NCI-H345 (cell line): ENCODE measurements at places on chromosomes 16 and 17.

DNA sequence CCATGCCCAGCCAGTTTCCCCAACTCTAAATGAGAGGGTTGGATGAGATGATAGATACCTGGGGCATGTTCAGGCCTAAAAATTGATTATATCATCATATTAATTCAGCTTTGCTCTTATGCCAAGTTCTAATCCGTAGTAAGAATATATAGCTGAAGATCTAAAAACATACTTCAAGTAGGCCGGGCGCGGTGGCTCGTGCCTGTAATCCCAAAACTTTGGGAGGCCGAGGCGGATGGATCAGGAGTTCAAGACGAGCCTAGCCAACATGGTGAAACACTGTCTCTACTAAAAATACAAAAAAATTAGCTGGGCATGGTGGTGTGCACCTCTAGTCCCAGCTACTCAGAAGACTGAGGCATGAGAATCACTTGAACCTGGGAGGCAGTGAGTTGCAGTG is 12.0 kb downstream of the PLA2G10 start:
- DNase-seq = no peak

DNA sequence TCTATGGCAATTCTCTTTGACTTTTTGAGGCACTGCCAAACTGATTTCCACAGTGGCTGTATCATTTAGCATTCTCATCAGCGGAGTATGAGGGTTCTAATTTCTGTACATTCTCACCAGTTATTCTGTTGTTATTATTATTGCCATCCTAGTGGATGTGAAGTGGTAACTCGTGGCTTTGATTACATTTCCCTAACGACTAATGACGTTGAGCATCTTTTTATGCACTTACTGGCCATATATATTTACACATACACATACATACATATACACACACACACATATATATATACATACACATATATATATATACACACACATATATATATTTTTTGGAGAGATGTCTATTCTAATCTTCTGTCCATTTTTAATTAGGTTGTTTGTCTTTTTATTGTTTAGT is 3.7 kb upstream of the MLYCD start:
- DNase-seq = no peak

DNA sequence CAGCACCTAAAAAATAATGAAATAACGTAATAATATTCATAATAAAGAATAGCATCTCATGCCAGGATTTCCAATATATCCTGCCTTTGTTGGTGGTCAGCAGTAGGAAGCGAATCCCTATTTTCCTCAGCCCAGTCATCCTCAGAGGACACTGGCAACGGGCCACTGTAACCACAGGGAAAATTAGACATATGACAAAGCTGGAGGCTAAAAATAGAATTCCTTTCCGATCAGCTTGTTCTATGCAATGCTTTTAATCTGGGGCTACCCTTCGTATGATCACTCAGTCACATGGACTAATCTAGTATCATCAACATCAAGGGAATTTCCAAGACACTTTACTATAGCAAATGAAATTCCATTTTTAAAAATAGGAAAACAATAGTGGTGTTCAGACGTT is 246.9 kb upstream of the KCNJ16 start:
- no peak for DNase-seq

DNA sequence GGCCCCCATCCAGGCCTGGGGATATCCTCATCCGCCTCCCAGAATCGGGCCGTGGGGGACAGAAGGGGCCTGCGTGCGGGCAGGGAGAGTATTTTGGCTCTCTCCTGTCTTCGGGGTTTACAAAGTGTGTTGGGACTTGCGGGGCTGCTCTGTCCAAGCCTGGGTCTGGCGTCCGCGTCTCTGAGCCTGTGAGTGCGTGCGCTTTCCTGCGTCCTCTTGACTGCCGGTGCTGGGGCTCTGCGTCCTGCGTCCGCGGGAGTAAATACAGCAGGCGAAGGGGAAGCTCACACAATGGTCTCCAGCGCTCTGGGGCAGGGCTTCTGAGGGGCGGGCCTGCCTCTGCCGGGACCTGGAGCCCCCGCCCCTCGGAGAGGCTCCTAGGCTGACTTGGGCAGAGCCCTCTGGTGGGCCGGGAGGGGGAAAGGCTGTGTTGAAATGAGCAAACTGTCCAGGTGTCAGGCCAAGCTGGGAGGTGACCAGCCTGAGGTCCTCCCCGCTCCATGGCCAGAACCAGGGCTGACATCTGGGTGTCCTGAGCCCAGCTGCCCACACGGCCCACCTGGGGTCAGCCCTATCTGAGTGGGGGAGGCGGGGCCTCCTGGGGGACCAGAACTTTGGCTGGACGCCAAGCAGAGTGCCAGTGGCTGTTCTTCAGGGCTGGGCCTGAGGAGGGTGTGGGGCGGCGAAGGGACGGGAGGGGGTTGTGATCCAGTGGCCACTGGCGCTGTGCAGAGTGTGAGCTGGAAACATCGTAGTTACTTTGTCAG is 233.6 kb downstream of the SEC14L1 start:
- DNase-seq = no peak

DNA sequence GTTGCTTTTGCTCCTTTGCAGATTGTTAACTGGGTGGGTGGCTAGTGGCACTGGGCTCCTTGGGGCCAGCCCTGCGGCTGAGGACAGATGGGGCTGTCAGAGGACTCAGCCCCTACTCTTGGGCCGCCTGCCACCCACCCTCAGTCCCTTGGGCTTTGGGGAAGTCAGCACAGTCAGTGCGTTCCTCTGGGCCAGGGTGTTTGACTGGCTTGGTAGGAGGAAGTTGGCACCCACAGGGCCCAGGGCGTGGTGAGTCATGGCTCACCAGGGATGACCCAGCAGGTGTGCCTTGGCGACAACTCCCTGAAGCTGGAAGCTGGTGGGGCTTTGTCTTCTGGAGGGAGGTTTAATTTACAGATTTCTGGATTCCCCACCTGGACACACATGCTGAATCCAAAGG is 32.4 kb downstream of the HAPSTR1 start:
- DNase-seq = no peak

DNA sequence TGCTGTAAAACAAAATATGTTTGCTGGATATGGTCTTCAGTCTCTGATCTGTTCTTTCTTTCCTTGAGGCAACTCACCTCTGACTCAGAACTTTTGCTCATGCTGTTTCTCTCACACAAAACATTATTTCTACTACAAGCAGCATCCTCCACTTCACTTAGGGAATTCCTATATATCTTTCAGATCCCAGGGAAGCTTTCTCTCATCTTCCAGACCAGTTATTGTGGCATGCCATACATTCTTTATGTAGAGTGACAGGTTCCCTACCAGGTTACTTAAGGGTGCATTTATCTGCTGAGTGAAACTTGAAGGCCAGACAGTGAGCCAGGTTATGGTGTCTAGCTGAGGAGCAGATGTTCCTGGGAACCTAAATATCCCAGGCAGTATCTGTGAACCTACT is 1226.0 kb downstream of the CDH8 start:
- no peak for DNase-seq

DNA sequence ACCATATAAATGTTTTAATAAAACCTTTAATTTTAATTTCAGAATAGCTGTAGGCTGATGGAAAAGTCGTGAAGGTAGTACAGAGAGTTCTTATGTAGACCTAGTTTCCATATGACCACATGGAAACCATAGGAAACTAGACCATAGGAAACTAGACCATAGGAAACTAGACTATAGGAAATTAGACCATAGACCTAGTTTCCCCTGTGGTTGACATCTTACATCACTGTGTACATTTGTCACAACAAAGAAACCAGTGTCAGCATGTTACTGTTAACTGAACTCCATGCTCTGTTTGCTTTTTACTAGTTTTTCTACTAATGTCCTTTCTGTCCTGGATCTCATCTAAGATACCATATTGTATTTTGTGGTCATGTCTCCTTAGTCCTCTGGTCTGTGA is 14.6 kb downstream of the NUDT7 start:
- DNase-seq = no peak

DNA sequence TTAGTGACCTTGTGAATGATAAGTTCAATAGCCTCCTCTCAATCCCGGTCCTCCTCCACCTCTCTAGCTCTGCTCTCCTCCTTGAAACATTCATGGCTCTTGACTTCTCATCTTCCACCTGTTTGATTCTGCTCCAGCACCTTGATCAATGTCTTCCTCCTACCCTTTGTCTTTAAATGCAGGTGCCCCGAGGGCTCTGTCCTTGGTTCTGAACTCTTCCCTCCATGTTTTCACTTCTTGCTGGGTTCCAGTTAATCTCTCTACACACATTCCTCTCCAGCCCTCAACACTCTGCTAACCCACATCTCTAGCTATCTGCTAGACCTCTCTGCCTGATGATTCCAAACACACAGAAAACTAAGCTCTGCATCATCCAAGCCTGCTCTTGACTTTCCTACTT is 13.4 kb downstream of the CD300E start:
- DNase-seq = no peak

DNA sequence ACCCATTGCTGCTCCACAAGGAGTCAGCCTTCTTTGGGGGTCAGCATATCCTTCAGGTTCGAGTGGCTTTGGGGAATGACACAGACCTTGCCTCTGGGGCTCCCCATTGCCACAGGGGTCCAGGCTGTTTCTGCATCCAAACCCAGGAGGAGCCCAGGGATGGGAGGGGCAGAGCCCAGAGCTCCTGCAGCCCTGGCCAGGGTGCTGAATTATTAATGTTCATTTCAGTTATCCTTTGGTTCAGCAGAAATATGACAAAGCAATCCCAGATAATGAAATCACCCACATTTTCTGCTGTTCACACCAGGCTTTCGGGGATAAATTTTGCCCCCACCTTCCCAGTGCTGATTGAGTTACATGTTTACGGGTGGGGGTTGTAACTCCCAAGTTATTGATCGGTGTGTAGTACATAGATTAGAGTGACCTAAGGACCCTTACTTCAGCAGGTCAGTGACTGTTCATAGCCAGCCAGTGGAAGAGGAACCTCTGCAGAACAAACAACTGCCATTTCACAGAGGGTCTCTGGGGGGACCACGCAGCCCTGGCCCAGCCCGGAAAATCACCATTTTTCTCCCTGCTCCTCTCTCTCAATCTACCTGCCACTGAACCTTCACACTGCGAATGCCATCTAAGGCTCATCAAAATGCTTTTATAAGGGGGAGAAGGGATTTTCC is 240.3 kb upstream of the N4BP1 start:
- no peak for DNase-seq

DNA sequence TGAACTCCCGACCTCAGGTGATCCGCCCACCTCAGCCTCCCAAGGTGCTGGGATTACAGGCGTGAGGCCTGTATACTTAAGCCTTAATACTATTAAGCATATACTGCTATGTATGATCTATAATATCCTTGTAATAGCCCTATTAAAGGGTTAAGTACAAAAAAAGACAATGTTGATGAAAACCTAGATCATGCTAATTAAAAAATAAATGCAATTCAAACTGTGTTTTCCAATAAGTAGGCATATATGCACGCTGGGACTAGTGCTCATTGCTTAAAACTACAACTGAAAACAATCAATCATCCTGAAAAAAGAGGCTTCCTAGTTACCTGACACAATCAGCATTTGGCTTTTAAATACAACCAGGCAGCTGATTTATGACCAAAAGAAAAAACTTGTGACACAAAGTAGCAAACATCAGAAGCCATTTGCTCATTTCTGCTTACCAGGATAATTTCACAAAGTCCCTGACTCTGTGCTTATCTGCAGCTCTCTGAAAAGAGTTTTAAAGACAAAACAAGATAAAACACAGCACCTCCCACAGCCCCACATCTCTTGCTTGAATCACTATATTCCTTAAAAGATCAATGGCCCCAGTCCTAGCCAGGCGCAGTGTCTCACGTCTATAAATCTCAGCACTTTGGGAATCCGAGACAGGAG is 11.1 kb downstream of the ZNF385C start:
- DNase-seq = no peak

- DNase-seq = no peak
These were observed 765.6 kb downstream of the CDH11 start for GRCh38 chr16:64356267-64356666.

DNA sequence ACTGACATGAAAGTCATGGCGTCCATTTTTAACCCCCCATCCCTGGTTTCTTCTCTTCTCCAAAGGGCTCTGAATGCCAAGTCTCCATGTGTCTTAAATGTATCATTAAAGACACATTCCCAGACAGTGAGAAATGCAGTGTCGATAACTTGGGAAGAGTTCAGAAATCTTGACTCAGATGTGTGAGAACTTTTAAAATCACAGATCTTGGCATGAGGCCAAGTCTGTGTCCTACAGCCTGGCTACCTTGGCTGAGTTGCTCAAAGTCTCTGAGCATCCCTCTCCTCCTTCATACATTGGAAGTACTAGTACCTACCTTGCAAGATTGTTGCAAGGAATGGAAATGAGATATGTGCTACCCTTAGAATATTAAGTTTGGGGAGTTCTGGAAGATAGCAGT is 1046.5 kb upstream of the RBFOX1 start:
- DNase-seq = no peak

DNA sequence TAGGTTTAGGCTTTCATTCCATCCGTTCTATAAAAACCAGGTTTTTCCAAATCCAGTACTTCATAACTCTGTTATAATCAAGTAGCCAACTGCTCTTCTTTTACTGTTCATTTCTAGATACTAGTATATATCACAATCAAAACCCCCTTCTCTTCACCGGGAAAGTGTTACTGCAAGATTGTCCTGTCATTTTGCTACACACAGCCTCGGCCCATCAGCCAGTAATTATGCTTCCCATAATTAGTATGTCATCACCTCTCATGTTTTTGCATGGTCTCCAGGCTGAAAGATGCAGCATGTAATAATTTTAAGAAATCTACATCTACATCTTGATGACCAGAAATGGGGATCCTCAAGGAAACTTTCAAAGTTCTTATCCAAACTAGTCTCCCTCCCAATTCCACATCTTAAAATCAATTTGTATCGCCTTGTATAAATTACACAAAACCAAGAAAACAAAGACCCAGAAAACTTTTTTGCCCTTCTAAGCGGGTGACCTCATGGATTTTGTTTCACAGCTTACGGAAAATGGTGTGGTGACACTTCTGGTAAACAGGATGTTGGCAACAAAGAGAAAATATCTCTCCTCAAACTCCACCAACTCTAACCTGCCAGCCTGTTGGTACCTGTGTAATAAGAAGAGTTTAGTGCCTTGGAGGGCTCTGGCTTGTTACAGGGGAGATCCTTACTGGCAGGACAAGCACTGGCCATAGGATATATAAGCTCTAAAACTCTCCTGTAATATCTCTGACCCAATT is 9.3 kb downstream of the TACO1 start:
- DNase-seq = no peak

GRCh38 chr17:51699303-51699702 is 439.0 kb downstream of the UTP18 start:
- DNase-seq = no peak

- no peak for DNase-seq
These were observed 79.8 kb upstream of the GPR139 start for GRCh38 chr16:20153444-20153843.

DNA sequence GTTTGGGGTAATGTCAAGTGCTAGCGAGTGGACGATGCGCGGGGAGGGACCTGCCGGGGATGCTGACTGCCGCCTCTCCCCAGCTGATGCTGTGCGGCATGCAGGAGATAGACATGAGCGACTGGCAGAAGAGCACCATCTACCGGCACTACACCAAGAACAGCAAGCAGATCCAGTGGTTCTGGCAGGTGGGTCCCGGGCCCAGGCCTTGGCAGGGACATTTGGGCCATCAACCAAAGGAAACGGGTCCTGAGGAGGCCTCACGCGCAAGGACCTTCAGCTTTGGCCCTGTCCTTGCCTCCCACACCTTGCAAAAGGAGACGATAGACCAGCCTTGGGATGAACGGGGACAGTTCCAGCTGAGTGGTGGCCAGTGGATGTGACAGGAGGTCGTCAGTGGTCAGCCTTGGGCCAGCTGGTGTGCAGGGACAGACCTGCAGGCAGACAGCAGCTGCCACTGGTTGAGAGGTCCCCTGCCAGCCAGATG is 13.6 kb upstream of the CLEC18A start:
- DNase-seq = no peak
